Stimulated activated CD4-positive, alpha-beta T cell treated with anti-CD3 and anti-CD28 coated beads, Interleukin-15, amount 100 ng/mL, for 1 hour (primary cell): ENCODE measurements at places on chromosomes 7 and 10.

- DNase-seq = no peak
These were observed 57.9 kb upstream of the FAM133B start for GRCh38 chr7:92648067-92648466.

- DNase-seq = no peak
These were observed 15.8 kb upstream of the KMT2E start for GRCh38 chr7:104998040-104998752.

DNA sequence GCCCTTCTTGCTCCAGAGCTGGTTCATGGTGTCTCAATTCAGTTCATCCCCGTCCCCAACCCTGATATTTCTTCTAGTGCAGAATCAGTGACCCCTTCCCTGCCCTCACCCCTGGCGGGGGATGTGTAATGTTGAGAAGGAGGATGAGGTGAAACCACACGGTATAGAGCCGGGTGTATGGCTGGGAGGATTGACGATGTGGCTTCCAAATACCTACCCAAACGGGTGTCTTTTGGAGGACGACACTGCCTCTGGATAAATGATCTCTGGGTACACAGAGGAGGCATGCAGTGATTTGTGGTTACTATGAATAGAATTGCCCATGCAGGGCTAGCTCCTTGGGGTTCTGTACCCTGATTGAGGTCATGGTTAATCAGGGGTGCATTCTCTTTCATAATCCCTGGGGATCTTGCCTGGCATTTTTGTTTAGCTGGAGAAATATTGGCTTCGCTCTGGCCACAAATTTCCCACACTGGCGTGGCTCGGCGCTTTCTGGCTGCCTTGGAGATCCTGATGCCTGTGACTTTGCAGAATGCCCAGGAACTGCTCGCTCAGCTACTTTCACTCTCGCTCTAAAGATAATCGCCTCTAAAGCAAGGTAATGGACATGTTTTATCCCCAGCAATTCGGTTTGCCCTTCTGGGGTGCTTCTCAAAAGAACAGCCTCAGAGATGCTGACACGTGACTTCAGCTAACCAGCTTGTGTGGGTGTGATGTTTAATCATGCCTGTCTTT is 89.2 kb downstream of the RBM20 start:
- DNase-seq = no peak

DNA sequence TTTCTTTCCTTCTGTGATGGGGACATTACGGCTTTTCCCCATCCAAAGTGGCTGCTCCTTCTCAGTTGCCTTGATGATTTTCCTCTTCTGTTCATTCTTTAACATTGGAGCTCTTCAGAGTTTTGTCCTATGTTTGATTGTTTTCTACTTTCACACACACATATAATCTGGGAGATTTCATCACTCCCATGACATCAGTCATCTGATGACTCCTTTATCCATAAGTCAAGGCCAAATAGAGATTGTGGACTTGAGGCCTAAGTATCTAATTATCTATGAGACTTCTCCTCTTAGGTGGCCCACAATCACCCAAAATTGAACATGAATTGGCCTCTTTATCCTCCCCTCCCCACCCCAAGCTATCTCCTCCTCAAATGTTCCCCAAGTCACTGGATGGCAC is 5.3 kb upstream of the COL1A2 start:
- no peak for DNase-seq

GRCh38 chr7:91898240-91898992 is 17.9 kb upstream of the MTERF1 start:
- no peak for DNase-seq

DNA sequence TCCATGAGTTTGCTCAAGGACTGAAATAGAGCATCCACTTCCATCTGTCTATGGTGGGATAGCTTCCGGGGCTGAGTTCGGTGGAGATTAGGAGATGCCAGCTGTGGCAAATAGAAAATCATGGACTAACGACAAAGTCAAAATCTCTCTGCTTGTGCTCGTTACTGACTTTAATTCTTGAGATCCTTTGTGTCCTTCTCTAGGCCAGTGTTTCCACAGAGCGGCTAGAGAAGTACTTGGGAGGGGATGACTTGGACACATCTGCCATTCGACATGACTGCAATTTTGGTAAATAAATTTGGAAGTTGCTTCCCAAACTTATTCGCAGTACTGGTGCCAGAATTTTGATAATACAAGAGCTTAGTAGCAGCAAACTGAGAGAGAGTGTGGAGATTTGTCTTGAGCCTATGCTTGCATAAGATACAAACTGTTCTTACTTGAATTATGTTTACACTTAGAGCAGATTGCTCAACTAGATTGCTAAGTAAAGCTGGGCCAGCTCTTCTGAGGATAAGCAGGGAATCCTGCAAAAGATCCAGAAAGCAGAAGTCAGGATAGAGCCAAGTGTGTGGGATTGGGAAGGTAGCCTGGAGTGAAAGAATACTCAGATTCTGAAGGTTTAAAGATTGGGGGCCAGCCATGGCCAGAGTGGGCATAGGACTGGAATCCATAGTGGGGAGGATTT is 27.6 kb downstream of the ABCC2 start:
- no peak for DNase-seq

- DNase-seq = no peak
These were observed 1275.9 kb downstream of the TYW1 start for GRCh38 chr7:68272507-68272906.

GRCh38 chr10:49300140-49300974 is 1.4 kb downstream of the C10orf71 start:
- DNase-seq = no peak
